ENCODE measurements at places on chromosomes 5 and 9. TPM values are rescaled to one million over a fixed set of nuclear protein-coding genes. Genes with fewer than 3 reads are reported as not detected.

The PSAT1 gene
- 10.2 TPM for polyA plus RNA-seq

The CDC23 gene
- polyA plus RNA-seq: 14.6 TPM

The SPATA6L gene
- polyA plus RNA-seq: 0.69 TPM

The CARTPT gene
- polyA plus RNA-seq: not detected

The CCDC183 gene
- polyA plus RNA-seq: 3.1 TPM

The PFN3 gene
- not detected for polyA plus RNA-seq

The TNC gene
- polyA plus RNA-seq: 108 TPM

The FCN1 gene
- polyA plus RNA-seq: 3.5 TPM

The C5orf58 gene
- polyA plus RNA-seq: 0.36 TPM

The SLC22A5 gene
- polyA plus RNA-seq: 5.2 TPM

The PTGDS gene
- 43.1 TPM for polyA plus RNA-seq

The PCDHGB2 gene
- 1.9 TPM for polyA plus RNA-seq

The MTREX gene
- 24.3 TPM for polyA plus RNA-seq

The LRRC19 gene
- not detected for polyA plus RNA-seq

The TAF7 gene
- 96.4 TPM for polyA plus RNA-seq

The BTNL9 gene
- polyA plus RNA-seq: 10.5 TPM

The PCDHB2 gene
- polyA plus RNA-seq: 2.5 TPM

The TERT gene
- not detected for polyA plus RNA-seq

The ASS1 gene
- polyA plus RNA-seq: 87.0 TPM

The RASGRF2 gene
- 18.4 TPM for polyA plus RNA-seq

The F2RL1 gene
- 1.8 TPM for polyA plus RNA-seq

The RFK gene
- 23.9 TPM for polyA plus RNA-seq

The SGCD gene
- polyA plus RNA-seq: 5.0 TPM

The FEM1C gene
- 11.7 TPM for polyA plus RNA-seq

The DHFR gene
- polyA plus RNA-seq: 6.4 TPM

The TAS2R1 gene
- not detected for polyA plus RNA-seq

The MRPL50 gene
- 12.9 TPM for polyA plus RNA-seq

The SV2C gene
- polyA plus RNA-seq: 0.60 TPM

The MLANA gene
- polyA plus RNA-seq: not detected

The HTR1A gene
- 0.10 TPM for polyA plus RNA-seq

The TDRD7 gene
- polyA plus RNA-seq: 15.6 TPM

The PTGES gene
- polyA plus RNA-seq: 0.63 TPM

The CDX1 gene
- 0.18 TPM for polyA plus RNA-seq

The GRXCR2 gene
- not detected for polyA plus RNA-seq

The ASTN2 gene
- polyA plus RNA-seq: 1.8 TPM

The STARD4 gene
- 4.5 TPM for polyA plus RNA-seq

The SLC34A3 gene
- polyA plus RNA-seq: not detected

The GM2A gene
- 52.8 TPM for polyA plus RNA-seq

The ARL10 gene
- polyA plus RNA-seq: 8.4 TPM

The PCAT7 gene
- 0.04 TPM for polyA plus RNA-seq

The OR5C1 gene
- polyA plus RNA-seq: not detected

The SEC61B gene
- polyA plus RNA-seq: 121 TPM

The TAF11L5 gene
- not detected for polyA plus RNA-seq

The MAMDC4 gene
- polyA plus RNA-seq: 0.15 TPM

The MYO10 gene
- polyA plus RNA-seq: 10.8 TPM

The PPIC gene
- polyA plus RNA-seq: 35.9 TPM

The SOWAHA gene
- polyA plus RNA-seq: 0.05 TPM

The ZNF454 gene
- 3.2 TPM for polyA plus RNA-seq

The FOXI1 gene
- not detected for polyA plus RNA-seq

The IRX2 gene
- polyA plus RNA-seq: 0.04 TPM

The PCDHGA10 gene
- polyA plus RNA-seq: 1.3 TPM

The TMEM252 gene
- not detected for polyA plus RNA-seq
